ENCODE measurements at places on chromosomes 13 and 19. TPM values are rescaled to one million over a fixed set of nuclear protein-coding genes. Genes with fewer than 3 reads are reported as not detected.

ZFP14 gene
- total RNA-seq: 4.5 TPM

GRCh38 chr13:37531049-37531448 is 67.5 kb downstream of the POSTN start:
- H3K27me3 ChIP-seq: no peaks in the 10 kb centered on the region
- H3K36me3 ChIP-seq: no peaks in the 10 kb centered on the region
- DNase-seq: no peak
- H3K4me3 ChIP-seq: no peak overlapping the region

DNA sequence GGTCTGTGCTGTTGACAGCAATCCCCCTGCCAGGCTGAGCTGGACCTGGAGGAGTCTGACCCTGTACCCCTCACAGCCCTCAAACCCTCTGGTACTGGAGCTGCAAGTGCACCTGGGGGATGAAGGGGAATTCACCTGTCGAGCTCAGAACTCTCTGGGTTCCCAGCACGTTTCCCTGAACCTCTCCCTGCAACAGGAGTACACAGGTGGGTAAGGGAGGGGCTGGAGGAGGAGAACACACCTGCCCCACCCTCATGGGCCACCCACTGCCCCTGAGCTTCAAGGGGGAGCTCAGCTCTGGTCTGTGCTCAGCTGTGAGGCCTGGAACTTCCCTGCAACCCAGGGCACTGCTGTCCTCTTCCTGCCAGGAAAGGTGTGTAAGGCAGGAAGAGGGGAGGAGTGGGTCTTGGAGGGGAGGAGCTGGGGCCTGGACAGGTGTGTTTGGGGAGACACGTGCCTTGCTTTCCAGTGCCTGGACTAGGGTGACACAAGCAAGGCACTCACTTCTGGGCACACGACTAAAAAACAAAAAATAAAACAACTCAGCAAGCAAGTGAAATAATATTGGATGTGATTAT is 3.9 kb downstream of the SIGLEC7 start:
- H3K36me3 ChIP-seq: no peaks in the 10 kb centered on the region
- no peaks in the 10 kb centered on the region for H3K4me1 ChIP-seq
- peaks cover 33% of the 10 kb centered on the region for H3K27me3 ChIP-seq
- H3K4me3 ChIP-seq: no peak overlapping the region
- no peak for DNase-seq
- no peak overlapping the region for H3K27ac ChIP-seq

GRCh38 chr13:50421473-50422130 is 406.4 kb downstream of the KCNRG start:
- peaks cover 20% of the 10 kb centered on the region for H3K4me1 ChIP-seq
- no peaks in the 10 kb centered on the region for H3K36me3 ChIP-seq
- peak overlapping the region; percentile 64 for H3K27ac ChIP-seq
- peaks cover 3% of the 10 kb centered on the region for H3K27me3 ChIP-seq
- H3K4me3 ChIP-seq: no peak overlapping the region
- DNase-seq: no peak

- H3K4me3 ChIP-seq: no peak overlapping the region
- H3K27me3 ChIP-seq: peaks cover 46% of the 10 kb centered on the region
- no peak for DNase-seq
- H3K27ac ChIP-seq: no peak overlapping the region
- H3K4me1 ChIP-seq: peaks cover 1% of the 10 kb centered on the region
- no peaks in the 10 kb centered on the region for H3K36me3 ChIP-seq
Measured at GRCh38 chr13:97119943-97120342, 102.2 kb upstream of the MBNL2 start.

DNA sequence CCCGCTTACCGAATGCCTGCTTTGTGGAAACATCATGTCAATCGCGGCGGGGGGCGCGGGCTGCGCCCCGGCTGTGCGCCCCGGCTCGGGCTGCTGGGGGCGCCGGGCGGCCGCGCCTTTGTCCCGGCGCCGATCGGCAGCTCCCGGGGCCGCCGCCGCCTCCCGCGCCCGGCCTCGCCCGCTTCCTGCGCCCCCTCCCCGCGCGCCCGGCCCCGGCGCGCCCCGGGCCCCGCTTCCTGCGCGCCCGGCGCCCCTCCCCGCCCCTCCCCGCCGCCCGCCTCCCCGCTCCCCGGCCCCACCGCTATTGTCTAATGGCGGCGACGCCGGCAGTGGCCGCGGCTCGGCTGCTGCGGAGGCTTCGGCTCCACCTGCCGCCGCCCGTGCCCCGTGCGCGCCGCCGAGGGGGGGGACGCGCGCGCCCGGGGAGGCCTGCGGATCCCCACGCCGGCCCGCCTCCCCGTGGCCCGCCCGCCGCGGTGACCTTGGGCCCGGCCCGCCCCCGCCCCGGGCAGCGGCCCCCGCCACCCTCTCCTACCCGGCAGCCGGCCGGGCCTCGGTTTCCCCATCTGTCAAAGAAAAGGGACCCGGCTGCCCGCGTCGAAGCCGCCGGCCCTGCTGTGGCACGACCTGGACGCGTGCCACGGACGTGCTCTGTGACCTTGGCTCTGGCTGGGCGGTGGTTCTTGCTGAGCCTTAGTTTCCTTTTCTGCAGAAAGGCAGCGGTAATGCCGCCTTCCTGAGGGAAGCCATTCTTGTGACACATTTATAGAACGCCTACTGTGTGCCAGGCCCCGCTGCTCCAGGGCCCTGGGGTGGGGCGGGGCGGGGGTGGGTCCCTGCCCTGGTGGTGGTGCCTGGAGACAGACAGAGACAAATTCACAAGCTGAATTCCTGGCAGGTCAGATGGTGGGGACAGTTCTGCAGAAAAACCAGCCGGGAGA is at the start of gene TLE5:
Gene TLE5, minus strand, starts transcription at position 331 of the 941 bp plus-strand sequence. Its CDS starts 295 bp downstream, at position 36.
- peak within 1 kb of the TSS; percentile 89 for H3K27ac ChIP-seq
- peaks cover 23% of the 10 kb centered on the region for H3K36me3 ChIP-seq
- no peaks in the 10 kb centered on the region for H3K27me3 ChIP-seq
- peaks cover 37% of the 10 kb centered on the region for H3K4me1 ChIP-seq
- peak within 1 kb of the TSS; percentile 82 for H3K4me3 ChIP-seq
- DNase-seq: peak; percentile 69

- no peaks in the 10 kb centered on the region for H3K27me3 ChIP-seq
- H3K4me3 ChIP-seq: no peak overlapping the region
- peaks cover 22% of the 10 kb centered on the region for H3K4me1 ChIP-seq
- H3K27ac ChIP-seq: no peak overlapping the region
- no peak for DNase-seq
Measured at GRCh38 chr13:40528881-40529280, 137.6 kb downstream of the FOXO1 start.

GRCh38 chr13:48505597-48506091 is 27.2 kb downstream of the RCBTB2 start:
- peaks cover 71% of the 10 kb centered on the region for H3K36me3 ChIP-seq
- H3K4me3 ChIP-seq: peak overlapping the region; percentile 7
- no peaks in the 10 kb centered on the region for H3K27me3 ChIP-seq
- DNase-seq: peak; percentile 83
- peak overlapping the region; percentile 98 for H3K27ac ChIP-seq
- H3K4me1 ChIP-seq: peaks cover 83% of the 10 kb centered on the region

DNA sequence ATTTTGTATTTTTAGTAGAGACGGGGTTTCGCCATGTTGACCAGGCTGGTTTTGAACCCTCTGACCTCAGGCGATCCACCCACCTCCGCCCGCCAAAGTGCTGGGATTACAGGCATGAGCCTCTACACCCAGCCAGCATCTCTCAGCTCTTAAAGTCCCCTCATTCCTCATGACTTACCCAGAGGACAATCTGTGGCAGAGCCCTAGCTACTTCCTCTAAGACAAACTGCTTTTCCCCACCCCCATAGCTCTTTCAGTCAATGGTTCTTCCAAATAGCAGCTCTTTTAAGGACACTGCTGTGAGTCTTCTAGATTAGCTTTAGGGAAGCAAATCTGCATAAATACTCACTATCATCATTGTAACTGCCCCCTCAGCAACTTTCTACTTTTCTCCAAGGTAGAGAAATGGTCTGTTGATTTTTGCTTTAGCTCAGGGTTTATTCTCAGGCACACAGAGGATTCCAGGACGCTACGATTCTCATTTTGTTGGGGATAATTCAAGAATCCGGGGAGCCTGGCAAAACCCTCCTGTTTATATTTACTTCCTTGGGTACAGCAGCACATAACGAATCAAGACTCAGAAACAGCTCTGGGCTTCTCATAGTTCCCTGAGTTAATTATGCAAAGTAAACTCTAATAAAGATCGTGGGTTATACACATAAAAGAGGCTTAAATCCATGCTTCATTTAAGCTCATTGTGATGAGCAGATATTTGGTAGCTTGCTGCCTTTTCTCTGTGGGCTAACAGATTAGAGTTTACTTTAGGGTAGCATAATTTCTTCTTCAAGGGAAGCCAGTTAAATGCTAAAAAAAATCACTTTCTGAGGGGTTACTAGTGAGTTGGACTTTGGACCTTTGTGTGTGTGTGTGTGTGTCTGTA is 357.4 kb downstream of the TDRD3 start:
- no peaks in the 10 kb centered on the region for H3K4me1 ChIP-seq
- no peak for DNase-seq
- H3K27ac ChIP-seq: no peak overlapping the region
- H3K36me3 ChIP-seq: no peaks in the 10 kb centered on the region

Data from activated CD8-positive, alpha-beta memory T cell treated with anti-CD3 and anti-CD28 coated beads, Interleukin-2, amount 10 ng/mL, durations not matched to agents 7 days and 5 days (primary cell).